Activated T-helper 1 cell treated with Interleukin-2 at 50 U/mL for 16 hours (primary cell): ENCODE measurements at places on chromosomes 16 and 17.

GRCh38 chr16:30666681-30667080 is 8.4 kb downstream of the FBRS start:
- DNase-seq: no peak

DNA sequence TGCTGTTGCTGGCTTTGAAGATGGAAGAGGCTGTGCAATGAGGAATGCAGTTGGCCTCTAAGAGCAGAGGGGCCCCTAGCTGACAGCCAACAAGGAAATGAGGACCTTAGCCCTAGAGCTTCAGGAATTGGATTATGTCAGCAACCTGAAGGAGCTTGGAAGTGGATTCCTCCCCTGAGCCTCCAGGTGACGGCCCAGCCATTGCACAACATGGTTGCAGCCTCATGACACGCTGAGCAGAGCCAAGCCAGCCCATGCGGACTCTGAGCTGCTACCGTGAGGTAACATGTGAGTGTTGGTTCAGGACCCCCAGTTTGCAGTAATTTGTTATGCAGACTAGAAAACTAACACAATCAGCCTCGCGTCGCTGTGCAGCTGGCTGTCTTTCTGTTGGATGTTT is 20.2 kb downstream of the CCDC42 start:
- no peak for DNase-seq

DNA sequence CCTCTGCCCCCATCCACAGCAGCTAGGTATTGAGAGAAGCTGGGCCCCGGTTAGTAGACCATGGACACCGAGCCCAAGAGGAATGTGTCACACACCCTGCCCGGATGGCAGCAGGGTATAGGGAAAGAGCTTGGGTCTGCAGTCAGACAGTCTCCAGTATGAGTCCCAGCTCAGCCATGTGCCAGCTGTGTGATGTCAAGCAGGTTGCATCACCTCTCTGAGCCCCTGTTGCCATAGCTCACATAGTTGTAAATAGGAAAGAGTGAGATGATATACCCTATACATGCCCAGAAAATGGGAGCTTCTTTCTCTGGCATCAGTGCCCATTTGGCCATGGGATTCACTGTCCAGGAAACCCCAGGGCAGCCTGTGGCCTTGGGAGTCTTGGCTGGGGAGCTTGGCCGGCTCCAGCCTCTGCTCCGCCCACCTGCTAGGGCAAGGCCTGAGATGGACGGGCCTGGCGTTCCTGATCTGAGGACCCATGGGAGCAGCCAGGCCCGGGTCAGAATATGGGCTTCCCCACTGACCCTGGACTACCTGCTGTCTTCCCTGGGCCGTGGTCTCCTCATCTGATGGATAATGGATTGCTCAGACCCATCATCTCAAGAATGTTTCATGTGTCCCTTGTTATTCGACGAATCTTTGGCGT is 13.2 kb downstream of the CD300LG start:
- no peak for DNase-seq

DNA sequence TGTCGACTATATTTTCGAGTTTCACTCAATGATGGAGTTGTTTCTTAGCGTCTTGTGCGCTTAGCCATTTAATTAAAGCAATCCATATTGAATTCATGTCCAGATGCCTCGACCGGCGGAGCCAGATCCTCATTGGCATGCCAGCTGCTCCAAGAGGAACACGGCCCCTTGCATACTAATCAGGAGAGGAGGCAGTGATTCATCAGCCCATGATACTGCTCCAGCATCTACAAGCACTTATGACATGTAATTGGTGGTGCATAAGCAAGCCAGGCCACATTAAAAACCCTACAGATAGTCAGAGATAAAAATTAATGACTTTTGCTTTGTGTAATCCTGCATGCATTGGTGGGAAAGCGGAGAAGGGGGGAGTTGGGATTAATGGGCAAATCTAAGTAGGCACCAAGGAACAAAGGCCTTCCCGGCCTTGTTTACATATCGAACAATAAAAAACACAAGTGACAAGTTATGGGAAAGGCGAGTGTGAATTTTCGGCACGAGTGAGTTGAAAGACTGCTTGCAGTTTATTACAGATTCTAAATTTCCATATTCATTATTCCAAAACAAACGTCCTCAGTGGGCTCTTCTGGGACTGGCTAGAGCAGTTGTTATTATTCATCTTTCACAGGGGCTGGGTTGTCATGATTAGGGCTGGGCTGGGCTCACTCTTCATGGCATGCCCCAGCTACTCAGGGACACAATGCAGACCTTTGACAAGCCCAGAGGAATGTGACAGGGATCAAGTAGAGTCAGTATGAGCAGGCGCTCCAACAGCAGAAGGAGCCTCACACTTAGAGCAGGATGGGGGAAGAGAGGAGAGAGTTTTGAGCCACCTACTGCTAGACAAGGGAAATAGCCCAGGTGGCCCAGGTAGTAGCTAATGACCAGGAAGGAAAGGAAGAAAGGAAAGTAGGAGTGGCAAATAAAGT is 281.7 kb upstream of the ZFHX3 start:
- DNase-seq: no peak

GRCh38 chr17:80224683-80225082 is 4.5 kb downstream of the SLC26A11 start:
- no peak for DNase-seq

GRCh38 chr17:68457168-68457538 is at the start of gene WIPI1:
WIPI1 (minus strand) TSS chr17:68457496; CDS start chr17:68457421, 75 bp downstream.
- no peak for DNase-seq

- no peak for DNase-seq
Measured at GRCh38 chr17:38341035-38341721, 2.6 kb downstream of the GPR179 start.

DNA sequence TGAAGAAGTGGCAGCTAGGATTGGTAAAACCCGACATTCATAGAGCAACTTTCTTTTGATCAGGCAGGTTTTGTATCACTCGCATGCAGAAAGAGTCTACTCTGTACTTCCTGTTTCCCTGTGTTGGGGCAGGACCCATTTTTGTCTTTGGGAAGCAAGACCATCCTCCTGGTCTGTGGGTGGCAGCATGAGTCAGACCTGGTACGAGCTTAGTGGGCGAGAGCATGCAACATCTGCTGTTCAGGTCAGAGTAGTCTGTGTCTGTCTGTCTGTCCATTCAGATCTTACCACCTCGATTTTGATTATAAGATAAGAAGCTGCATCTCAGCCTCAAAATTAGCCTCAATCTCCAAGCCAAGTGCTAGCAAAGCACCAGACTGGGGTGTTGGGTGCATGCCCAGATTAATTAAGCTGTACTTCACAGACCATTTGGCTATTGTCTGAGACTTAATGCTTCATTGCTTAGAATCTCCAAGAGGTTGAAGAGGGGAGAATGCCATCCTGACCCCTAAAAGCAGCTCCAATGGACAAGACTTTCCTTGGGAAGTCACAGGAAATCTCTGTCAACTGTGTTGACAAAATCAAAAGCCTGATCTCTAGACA is 110.9 kb downstream of the XYLT1 start:
- DNase-seq: no peak

DNA sequence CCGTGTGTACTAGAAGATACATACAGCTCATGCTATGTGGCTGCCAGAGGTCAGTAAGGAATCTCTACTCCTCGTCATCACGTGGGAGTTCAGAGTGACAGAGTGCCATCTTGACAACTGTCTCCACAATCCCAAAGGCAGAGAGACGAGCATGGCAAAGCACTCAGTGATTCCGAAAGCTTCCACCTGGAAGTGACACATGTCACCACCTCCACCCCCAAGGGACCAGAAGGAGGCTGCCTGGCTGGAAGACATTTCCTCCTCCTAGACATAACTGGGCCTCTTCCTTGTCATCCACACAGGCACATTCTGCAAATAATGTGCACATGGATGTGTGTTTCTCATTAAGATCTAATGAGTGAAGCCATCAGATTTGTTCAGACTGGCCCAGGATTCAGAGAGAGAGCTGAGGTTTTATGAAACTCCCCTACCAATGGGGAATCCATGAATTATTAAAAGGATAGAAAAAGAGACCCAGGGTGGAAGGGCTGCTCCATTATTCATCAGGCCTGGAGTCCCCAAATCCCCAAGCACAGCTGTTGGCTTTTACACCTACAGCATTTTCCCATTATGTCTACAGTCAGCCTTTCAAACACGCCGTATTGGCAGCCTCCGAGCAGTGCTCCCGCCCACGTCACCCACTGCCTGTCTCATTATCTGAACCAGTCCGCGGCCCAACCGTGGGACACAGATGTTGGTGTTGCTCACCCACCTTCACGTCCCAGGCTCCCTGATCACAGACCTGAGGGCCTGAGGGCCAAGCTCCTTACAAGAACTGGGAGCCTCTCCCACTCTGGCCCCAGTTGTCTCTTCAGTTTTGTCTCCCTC is 3.3 kb upstream of the CACNG5 start:
- no peak for DNase-seq

- no peak for DNase-seq
Measured at GRCh38 chr17:40320756-40321523, 12.0 kb downstream of the RARA start.

GRCh38 chr16:17212606-17213005 is 258.2 kb downstream of the XYLT1 start:
- DNase-seq: no peak

DNA sequence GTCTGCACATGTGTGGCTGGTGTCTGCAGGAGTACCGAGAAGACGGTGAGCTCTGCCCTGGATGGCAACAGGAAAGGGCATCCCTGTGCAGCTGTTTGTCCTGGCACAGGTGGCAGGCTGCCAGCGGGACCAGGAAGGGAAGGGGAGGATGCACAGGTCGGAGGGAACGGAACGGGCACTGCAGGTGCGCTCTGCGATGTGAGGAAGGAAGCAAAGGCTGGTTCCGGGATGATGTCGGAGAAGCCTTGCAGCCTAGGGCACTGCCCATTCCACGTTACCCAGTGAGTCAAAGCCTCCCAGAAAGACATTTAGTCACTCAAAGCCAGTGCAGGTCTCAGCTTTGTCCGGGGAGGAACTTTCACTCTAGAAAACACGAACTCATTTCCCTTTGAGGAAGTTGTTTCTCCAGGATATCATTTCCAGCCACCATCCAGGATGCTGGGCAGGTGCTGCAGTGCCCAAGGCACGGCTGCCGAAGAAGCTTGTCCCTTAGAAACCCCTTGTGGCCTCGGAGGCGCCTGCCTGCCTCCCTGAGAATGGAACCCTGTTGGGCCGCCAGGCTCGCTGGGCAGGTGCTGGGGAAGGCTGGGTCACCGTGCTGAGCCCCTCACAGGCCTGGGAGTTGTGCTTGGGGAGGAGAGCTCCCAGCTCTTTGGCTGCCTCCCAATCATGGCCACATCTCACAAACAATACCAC is 4.5 kb upstream of the TMEM235 start:
- no peak for DNase-seq

DNA sequence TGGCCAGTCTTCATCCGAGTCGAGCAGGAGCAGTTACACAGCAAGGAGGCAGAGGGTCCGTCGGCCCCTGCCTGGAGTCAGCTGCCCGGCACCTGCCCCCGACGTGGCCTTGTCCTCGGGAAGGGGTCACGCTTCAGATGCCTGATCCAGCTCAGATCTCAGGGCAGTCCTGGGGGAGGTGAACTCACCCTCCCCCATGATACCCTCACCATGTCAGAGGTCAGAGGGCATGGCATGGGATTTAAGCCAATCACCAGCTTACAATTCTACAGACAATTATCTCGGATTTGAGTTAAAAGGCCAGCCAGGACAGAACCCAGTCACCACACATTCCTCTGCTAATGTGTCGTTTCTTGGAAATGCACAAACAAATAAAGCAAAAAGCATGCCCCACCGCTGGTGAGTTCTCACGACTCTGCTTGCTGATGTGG is 211.3 kb downstream of the FOXL1 start:
- no peak for DNase-seq

- DNase-seq: no peak
Measured at GRCh38 chr16:81574168-81574567, 129.6 kb downstream of the CMIP start.

DNA sequence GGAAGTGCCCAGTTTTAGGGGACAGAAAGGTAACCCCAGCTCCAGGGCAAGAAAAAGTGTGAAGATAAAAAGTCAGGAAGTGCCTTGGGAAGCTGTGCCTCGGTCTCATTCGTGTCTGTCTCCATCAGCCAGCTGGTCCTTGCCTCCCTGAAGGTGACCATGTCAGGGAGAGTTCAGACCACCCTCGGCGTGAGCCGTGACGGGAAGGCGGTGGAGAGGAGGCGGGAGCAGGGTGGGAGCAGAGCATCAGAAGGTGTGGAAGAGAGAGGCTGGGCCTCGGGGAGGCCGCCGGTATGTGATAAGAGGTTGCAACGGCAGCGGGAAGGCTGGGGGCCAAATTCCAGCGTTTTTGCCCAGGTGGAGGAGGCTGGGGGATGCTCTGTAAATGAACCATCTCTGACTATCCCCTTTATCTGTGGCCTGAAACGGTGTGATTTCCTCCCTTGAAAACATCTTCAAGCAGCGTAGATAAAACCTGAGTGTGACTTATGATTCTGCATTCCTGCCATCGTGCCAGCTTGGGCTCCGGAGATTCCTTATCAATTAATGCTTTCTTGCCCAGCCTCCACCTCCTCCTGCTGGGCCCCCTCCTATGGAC is 251.8 kb downstream of the IRF8 start:
- DNase-seq: no peak

GRCh38 chr17:50203086-50203485 is 1.7 kb upstream of the COL1A1 start:
- DNase-seq: no peak

- DNase-seq: no peak
Measured at GRCh38 chr16:60945225-60945624, 1091.0 kb downstream of the CDH8 start.

- no peak for DNase-seq
Measured at GRCh38 chr17:5854871-5855554, 215.2 kb upstream of the WSCD1 start.

DNA sequence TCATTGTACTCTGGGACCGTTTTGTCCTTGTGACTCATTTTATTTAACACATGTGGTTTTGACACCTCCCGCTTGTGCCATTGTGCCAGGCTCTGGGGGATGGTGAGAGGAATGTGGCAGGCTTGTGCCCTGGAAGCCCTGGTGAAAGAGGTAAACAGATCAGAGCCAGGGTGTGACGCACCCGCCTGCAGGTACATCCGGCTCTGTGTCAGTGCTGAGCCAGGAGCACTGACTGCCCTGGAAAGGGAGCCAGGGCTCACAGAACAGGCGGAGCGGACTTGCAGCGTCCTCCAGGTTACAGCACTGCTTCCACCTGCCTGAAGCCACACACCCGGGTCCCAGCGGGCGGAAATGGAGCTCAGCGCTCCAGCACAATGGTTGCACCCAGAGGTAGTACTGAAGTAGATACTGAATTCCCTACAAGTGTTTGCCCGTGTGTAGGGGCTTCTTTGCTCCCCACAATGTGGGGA is 30.6 kb downstream of the CDRT15 start:
- DNase-seq: peak; percentile 74

DNA sequence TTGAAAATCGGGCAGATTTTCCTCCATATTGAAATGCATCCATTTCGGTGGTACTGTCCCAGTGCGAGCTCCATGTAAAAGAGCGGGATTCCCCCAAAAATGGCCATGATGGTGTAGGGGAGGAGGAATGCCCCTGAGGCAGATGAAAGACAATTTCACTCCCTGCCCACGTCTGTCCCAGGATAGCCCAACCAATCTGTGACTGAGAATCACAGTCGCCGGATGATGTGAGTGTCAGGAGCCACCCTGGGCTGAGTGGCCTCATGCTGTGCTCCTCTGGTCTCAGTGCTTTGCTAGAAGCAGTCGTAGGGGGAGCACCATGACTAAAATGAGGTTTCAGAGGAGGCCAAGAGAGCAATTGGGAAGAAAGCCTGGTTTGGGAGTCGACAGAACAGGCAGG is 16.7 kb downstream of the SLC6A4 start:
- DNase-seq: no peak

GRCh38 chr17:34219405-34219804 is 35.7 kb upstream of the CCL2 start:
- DNase-seq: no peak
